ENCODE measurements at places on chromosomes 2 and 18. TPM values are rescaled to one million over a fixed set of nuclear protein-coding genes. Genes with fewer than 3 reads are reported as not detected.

TAF1B gene
- total RNA-seq: 8.5 TPM

NAT8 gene
- total RNA-seq: not detected

SIX2 gene
- total RNA-seq: 1.8 TPM

NXPH2 gene
- not detected for total RNA-seq

KLHL14 gene
- 0.48 TPM for total RNA-seq

SLC23A3 gene
- total RNA-seq: 1.3 TPM

DHRS9 gene
- total RNA-seq: not detected

RAB6C gene
- total RNA-seq: not detected

UGT1A6 gene
- total RNA-seq: not detected

CHRND gene
- not detected for total RNA-seq

NTSR2 gene
- not detected for total RNA-seq

SLC30A3 gene
- total RNA-seq: 6.5 TPM

PDE1A gene
- 0.06 TPM for total RNA-seq

CXCR1 gene
- total RNA-seq: not detected

DSG4 gene
- not detected for total RNA-seq

ALPG gene
- not detected for total RNA-seq

REEP1 gene
- total RNA-seq: 0.06 TPM

SPC25 gene
- total RNA-seq: 1.6 TPM

KLF7 gene
- 30.6 TPM for total RNA-seq

EDAR gene
- not detected for total RNA-seq

RNMT gene
- 14.3 TPM for total RNA-seq

ZNF532 gene
- 74.3 TPM for total RNA-seq

ID2 gene
- total RNA-seq: 6.0 TPM

VWC2L gene
- total RNA-seq: not detected

FER1L5 gene
- total RNA-seq: not detected

NIFK gene
- 48.8 TPM for total RNA-seq

DGUOK gene
- total RNA-seq: 54.9 TPM

CD8B2 gene
- not detected for total RNA-seq

AQP12A gene
- not detected for total RNA-seq

MAPK4 gene
- 0.05 TPM for total RNA-seq

Data from glomerular endothelial cell (primary cell).